Inflammatory macrophage treated with lipopolysaccharide for 1 hour (primary cell): ENCODE measurements at places on chromosomes 4 and X.

DNA sequence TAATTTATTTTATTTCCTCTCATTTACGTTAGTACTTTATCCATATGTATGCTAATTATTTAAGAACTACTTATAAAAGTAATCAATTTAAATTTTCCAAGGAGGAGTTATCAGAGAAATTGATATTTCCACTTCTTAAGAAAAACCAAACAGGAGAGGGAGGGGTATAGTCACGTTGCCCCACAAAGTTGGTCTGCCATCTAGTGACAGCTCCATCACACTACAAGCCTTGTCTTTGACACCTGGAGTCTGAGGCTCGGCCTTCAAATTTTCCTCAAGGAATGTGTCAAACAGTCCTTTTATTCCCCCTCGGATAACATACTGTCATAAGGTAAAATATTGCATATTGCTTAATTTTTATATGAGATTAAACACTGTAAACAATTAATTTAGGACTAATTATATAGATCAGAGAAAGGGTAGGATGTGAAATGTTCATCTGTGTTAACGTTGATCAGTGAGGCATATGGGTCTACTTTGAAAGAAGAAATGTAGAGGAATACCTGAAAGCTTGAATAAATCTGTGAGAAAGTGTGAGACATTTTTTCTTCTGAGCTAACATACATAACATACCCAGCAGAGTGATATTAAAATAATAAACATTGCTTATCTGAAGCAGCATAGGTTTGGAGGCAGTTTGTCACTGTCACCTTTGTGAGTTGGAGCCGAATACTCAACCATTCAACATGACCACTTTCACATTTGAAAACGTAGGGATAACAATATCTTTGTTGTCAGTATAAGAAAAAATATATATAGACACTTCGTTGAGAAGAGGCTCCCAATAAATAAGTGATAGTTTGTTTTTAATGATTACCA, 114.4 kb downstream of the GLRA3 start:
- peak; percentile 30 for DNase-seq

DNA sequence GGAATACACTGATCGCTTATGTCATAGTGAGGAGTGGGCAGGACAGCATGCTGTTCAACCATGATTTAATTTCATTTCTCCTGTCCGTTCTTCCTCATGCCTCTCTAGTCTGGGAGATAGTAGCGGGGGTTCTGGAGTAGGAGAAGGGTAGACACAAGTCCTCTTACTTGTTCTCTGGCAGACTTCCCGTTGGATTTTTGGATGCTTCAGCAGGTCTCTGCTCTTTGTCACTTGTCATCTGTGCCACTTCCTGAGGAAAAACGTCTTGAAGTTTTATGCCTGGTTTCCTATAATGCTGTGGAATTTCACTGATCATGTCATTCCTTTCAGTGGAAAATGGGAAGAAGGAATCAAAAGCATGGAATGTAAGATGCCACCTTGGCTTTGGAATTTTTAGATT, 154.7 kb downstream of the GATB start:
- no peak for DNase-seq

GRCh38 chr4:136863756-136864155, 668.5 kb downstream of the PCDH18 start:
- DNase-seq = no peak

DNA sequence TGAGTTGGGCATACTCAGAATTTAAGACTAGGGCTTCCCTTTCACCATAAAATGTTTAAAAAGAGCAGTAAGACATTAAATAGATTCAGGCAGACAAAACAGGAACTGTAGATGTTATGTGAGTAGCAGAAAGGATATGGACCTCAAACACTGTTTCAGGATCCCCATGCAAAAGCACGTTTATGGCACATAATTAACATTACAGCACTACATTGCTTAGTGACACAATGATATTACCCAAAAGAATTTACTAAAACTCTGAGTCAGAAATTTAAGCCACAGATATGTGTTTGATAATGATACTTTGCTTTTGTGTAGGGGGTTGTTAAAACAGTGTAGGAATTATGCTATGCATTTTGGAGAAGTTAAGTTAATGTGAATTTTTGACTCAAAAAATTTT, 266.3 kb downstream of the PDGFC start:
- no peak for DNase-seq

DNA sequence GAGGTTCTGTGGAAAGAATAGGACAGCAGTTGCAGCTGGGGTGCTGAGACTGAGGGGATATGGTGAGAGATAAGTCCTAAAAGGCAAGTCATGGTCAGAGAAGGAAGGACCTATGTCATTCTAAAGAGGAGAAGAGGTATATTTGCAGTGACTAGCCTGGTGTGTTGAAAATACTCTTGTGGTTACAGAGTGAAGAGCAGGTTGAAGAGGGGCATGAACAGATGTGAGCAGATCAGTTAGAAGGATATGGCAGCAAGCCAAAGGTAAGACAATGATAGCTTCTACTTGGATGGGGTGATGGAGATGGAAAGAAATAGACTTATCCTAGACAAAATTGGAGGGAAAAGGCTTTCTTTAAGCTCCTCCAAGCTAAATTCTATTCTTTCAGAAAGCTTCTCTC, 469.8 kb upstream of the CPEB2 start:
- no peak for DNase-seq

DNA sequence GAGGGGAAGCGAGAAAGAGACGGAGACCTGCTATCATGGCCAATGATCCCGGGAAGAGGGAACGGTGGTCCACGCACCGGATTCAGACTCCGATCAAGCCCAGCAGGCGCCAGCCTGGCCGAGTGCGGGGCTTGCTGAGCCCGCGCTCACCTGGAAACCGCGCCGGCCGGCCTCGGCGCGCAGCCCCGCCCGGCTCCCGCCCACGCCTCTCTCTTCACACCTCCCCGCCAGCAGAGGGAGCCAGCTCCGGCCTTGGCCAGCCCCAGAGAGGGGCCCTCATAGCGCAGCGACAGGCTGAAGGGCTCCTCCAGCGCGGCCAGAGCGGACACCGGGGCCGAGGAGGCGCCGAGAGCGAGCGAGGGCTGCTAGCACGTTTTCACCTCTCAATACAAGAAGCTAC, 36.8 kb upstream of the SPANXN2 start:
- no peak for DNase-seq

- DNase-seq = peak; percentile 78
Observed at GRCh38 chr4:2934077-2934812, 29.0 kb downstream of the NOP14 start.
